Immature natural killer cell (primary cell): ENCODE measurements at places on chromosomes 2 and 18.

DNA sequence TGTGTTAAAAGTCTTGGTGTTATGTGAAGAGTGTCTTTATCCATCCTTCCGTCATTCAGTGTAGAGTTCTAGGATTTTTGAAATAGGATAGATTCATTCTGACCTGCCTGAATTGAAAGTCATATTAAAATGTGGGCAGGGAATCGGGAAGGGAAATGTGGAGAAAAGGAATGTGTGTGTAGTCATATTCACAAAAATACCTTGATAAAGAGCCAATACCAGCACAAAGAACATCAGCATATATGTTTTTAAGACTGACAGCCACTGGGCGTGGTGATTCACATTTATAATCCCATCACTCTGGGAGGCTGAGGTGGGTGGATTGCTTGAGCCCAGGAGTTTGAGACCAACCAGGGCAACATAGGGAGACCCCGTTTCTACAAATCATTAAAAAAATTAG is 188.1 kb downstream of the CAMKMT start:
- no peak for DNase-seq

DNA sequence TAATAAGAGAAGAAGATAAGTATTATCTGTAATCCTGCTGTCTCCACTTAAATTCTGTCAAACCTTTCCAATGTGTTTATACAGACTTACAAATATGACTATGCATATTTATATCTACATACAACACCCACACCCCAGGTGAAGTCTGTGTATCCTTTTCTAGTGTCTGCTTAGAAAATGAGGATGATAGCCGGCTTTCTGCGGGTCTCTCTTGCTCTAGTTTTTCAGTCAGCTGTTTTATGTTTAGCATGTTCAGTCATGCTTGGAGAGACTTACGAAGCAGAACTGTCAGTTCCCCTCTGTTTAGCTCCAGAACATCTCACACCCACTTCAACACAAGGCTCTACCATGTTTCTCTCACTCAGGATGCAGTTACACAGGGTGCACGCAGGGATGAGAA is 137.3 kb upstream of the NFATC1 start:
- no peak for DNase-seq

DNA sequence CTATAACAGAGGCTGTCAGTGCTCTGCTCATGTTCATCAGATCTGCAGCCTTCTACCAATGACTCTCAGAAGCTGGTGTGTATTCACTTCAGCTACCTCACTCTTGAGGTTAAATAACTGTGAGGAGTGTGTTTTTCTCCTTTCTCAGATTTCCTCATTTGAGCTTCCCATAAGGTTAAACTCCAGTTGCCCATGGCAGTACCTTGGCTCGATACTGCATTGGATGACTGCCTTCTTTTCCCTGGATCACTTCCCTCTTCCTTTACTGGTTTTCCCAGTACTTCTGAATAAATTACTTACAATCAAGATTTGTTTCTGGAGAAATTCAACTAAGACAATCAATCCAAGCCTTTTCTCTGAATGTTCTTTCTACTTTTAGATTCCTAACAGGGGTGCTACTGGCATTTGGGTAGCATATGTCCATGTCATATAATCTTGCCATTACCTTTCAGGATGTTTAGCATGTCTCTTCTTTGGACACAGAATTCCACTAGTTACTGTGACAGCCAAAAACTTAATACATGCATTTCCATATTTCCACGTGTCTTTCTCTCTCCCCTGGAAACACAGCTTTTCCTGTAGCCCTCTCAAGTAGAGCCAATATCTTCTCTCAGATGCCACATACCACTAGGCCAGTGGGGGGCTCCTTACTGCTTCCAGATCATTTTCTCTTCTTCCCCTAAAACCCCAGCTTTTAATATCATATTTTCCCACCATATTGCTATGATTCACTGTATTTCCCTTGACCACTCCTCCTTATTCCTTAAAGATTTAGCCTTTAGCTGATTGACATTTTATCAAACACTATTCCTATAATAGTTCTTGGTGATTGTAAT is 15.0 kb upstream of the SPOPL start:
- no peak for DNase-seq

DNA sequence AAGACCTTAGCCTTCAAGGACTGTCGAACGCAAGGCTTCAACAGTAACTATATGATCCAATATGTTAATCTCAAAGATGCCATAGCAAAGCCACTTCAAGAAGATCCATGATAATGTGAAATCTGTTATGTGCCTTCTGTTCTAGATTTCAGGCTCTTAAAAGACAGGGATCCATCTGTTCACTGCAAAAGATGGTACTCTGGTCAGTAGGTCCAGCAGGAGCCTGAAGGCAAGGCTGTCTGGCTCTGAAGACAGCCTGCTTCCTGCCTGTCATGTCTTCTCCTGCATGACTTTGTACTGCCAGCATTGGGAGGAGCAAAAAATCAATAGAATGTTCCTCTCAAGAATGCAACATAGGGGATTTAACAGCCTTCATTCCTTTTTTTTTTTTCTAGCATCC is 270.8 kb upstream of the PARD3B start:
- DNase-seq = no peak

GRCh38 chr2:47620770-47621437 is 162.0 kb upstream of the MSH6 start:
- DNase-seq = no peak
